ENCODE measurements at places on chromosomes 7 and 10.

GRCh38 chr10:135132-135600 lies at the start of gene ZMYND11:
Gene ZMYND11 (plus strand): TSS chr10:135455. CDS start chr10:180013, 44,558 bp downstream.
- peak; percentile 80 for DNase-seq

DNA sequence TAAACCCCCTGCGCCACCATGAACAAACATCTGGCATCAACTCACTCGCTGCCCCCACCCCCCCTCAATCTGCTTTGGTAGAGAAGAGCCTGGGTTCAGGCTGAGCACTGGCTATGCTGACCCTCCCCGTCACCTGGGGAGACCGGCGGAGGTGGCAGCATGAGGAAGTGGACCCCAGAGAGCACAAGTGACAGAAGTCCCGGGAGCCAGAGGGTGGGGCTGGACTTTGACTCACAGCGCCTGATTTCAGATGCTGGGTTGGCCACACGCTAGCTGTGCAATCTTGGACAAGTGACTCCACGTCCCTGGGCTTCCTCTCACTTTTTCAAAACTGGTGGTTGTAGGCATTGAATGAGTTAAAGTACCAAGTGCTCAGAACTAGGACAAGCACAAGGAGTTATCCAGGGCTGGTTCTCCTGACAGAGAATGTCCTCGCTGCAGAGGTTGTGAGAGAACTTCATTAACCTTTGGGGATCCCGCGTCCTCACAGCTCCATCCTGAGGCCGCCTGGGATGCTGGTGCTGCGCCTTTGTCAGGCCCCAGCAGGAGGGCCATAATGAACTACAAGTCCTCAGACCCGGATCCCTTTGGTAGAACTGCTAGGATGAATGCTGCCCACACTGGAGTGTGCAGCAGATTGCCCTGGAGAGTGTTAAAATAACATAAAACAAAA lies 48.8 kb upstream of the RASGEF1A start:
- no peak for DNase-seq

DNA sequence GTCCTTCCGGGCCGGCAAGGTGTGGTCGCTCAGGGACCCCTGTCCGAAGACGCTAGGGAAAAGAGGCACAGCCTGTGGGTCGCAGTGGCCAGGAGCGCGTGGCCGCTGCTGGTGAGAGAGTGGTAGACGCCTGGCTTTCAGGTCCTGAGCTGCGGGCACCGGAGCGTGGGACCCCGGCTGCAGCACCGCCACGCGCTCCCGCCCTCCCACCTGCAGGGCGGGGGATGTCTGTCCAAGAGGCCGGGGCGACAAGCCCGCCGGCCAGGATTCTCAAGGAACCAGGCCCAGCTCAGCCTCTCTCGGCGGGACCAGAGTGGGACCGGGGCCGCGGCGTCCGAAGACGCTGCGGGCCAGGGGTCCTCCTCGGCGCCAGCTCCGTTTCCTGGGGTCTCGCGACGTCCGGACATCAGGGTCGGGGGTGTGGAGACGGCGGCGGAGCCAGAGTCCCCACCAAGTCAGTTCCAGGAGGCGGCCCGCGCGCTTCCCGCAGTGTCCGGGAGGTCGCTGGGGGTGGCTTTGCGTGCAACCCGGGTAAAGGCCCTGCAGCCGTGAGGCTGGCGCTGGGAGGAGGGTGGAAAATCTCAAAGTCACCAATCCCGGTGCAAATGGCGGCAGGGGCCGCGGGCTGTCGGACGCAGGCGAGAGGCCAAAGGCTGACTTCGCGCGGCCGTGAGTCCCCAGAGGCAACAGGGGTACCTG lies 5.5 kb downstream of the ZNF503 start:
- peak; percentile 54 for DNase-seq

GRCh38 chr7:38382684-38383083 lies 109.2 kb upstream of the TARP start:
- DNase-seq: peak; percentile 53

DNA sequence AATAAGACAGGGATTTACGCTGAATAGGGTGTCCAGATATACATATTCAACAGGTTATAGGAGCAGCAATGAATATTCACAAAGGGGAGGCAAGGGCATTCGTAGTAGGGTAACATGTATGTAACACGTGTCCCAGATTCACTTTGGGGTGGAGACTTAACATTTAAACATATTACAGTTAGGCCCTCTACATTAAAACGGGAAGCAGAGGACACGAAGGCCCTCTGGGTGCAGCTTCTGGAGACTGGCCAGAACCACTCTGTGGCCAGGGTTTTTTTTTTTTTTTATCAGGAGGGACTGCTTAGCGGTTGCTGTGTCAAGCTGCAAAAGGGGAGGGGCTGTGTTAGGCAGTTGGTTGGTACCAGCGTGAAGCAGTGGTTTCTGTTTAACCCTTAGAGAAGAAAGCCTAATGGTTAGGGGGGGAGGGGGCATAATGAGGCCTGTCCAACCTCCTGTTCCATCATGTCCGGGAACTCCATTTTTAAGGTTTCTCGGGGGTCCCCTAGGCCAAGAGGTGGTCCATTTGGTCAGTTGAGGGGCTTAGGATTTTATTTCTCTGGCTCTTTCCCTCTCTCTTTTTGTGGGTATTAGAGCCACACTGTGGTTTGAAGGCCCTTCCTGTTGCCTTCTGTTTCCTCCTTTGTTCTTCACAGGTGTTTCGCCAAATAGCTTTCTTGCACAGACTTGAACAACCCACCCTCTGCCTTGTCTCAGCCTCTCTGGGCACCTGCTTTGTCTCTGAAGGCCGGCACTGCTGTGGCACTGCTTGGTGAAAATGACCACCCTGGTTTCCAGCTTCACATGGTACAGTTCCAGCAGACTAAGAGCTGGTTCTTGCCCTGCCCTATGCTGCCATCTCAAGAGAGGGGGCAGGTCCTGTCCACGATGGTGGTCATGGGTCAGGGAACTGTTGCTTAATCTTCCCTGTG lies 26.4 kb downstream of the PRF1 start:
- DNase-seq: no peak

DNA sequence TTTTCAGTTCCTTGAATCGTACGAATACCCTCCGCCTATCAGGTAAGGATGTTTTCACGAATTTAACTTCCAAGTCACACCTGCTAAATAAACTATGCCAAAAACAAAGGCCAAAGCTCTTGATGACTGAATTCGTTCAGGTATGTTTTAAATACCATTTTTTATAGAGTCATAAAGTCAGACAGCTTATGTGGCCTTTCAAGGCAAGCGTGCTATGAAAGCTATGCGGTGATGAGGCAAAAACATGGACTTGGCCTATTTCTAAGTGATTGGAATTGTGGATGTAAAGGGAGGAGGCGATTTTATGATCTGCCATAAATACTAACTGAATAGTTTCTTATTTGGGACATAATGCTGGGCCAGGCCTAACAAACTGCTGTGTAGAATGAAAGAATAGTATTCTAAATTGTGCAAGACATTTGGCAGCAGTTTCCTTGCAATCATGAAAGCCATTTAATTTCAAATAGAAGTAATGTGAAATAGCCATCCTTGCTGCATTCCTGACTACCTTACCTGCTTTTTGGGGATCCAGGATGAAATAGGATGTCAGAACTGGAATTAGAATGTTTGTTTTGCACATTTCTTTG lies 14.0 kb downstream of the SLC39A12 start:
- no peak for DNase-seq

DNA sequence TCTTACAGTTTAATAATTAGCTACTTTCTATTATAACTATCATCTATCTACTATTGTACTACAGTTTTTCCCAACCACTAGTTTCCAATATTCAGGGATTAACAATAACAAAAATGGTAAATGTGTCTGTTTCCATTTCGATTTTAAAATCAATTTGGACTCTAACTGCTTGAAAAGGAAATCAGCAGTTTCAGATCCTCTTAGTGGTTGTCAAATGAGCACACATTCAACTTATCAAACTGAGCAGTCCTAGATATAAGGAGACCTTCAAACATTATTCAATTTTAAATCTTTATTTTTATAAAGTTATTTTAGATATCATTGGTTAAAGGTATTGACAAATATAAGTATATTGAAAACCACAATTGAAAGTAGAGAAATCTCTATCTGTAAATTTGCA lies 46.8 kb upstream of the CD36 start:
- no peak for DNase-seq

DNA sequence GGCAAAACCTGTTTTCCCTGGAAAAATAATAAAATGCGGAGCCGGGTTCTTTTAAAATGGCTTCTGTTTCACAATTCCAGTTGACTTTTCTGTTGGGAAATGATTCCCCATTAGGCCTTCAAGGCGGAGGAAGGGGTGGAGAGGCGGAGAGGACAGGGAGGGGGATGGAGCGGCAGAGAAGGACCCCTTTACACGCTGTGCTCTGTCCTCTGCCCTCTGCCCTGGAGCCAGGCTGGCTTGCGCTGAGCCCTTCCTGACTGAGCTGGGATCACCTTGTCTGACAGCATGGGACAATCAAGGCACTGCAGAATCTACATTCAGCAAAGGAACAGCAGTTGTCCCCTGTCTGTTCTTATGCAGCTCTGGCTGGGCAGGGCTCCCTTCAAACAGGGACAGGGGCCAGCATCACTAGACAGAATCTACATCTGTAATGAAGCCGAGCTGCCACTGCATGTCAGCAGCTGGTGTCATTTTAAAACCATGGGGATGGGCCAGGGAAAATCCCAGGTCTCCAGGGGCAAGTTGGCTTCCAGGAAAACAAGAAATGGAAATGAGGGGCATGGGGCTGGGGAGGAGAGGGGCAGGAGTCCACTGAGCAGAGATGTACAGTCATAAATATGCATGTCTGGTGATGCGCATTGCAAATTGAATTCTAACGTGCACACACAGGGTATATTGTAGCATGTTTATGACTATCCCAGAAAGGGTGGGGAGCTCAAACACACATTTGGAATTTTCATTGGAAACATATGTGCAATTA lies 120.0 kb downstream of the MKX start:
- peak; percentile 76 for DNase-seq

DNA sequence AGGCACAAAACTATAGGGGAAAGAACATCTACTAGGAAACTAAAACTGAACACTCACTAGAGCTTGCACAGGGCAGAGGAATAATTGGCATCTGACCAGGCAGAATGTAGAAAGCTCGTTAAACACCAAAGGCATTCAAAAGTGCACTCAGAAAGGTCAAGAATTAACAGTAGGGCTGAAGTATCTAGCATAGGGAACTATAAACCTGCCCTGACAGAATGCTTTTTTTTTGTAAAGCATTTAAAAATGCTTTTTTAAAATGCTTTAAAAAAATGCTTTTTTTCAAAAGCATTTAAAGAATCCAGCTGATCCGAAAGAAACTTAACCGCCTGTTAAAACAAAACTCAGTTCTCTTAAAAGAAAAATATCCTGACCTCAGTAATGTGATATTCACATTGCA lies 74.6 kb upstream of the EGFR start:
- no peak for DNase-seq

- no peak for DNase-seq
Observed at GRCh38 chr7:144489504-144489903, 86.0 kb upstream of the NOBOX start.

DNA sequence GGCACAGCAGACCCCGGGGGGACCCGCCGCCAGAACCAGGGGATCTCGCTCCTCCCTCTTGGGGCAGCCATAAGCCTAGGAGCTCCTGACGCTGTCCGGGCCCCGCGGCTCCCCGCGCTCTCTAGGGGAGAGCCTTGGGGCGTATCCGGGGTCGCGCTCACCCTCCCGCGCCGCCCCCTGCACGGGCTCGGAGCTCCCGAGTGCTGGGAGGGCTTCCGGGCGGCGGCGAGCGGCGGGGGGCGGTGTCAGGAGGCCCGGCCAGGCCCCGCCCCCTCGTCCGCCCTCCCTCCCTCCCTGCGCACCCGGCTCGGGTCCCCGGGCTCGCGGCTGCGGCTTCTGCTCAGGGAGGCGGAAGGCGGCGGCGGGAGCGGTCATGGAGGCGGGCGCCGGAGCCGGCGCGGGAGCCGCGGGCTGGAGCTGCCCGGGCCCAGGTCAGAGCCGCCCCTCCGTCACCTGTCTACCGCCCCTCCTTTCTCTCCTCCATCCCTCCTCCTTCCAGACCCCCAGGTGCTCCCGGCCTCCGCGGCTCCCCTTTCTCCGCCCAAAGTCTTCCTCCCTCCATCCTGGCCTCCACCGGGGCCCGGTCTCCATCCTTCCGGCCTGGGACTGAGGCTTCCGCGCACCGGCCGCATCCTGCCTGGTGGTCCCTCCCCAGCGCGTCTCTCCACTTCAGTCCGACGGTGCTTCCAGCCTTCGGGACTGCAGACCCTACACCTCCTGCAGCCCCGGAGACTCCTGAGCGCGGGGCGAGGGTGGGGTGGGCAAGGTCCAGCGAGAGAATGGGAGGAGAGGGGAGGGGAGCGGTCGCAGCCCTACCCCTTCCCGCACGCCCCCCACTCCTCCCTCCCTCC lies at the start of gene CCDC136:
Gene CCDC136 (plus strand): TSS at position 848 of the 851 bp plus-strand sequence. CDS start 444 bp downstream, outside the sequence.
- peak; percentile 70 for DNase-seq

DNA sequence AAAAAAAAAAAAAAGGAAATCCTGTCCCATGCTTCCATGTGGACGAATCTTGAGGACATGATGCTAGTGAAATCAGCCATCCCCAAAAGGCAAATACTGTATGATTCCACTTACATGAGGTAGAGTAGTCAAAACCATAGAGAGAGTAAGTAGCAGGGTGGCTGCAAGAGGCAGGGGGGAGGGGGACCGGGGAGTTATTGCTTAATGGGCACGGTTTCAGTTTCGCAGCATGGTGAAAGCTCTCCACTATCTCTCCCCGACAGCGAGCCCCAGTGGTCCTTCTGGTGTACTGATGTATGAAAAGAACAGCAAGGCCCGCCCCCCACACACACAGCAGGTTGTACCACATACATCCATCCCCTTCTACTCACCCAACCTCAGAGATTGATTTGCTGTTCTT lies 32.8 kb downstream of the NOD1 start:
- peak; percentile 47 for DNase-seq

All from fibroblast of skin of right biceps (primary cell).